Stromal cell of bone marrow (primary cell): ENCODE measurements at places on chromosomes 4 and X.
A peak's percentile ranks its signal among the peaks of the same experiment; 100 is the strongest.

DNA sequence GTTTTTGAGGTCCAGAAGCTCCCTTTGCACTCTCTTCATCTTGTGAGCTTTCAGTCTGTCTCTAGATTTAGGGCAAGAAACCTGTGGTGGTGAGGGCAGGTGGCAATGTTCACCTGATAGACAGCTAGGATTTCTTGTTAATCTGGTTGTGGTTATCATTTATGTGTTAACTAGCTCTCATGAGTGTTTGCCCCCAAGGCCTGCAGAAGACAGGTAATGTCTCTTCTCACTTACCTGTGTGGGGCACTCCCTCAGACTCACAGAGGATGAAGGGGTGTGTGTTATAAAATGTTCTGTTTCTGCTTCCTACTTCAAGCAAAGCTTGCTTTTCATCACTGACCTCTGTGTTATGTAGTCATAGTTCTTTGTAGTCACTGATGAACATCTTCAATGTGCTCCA lies 17.8 kb downstream of the EGF start:
- no peak for DNase-seq

DNA sequence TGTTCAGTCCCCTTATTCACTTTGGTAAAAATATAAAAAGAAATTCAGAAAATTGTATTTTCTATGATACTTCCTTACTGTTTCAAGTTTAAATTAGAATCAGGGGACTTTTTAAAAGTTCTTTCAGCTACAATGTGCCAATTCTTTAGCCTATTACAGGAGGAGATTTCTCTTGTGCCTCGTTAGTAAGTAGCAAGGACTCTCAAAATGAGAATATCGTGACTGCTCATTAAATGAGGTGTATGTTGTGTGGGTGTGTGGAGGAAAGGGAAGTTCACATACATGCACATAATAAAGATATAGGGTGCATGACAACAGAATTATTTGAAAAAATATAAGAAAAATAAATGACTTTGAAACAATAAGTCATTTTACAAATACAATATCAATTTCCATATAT lies 190.5 kb downstream of the DTHD1 start:
- no peak for DNase-seq

DNA sequence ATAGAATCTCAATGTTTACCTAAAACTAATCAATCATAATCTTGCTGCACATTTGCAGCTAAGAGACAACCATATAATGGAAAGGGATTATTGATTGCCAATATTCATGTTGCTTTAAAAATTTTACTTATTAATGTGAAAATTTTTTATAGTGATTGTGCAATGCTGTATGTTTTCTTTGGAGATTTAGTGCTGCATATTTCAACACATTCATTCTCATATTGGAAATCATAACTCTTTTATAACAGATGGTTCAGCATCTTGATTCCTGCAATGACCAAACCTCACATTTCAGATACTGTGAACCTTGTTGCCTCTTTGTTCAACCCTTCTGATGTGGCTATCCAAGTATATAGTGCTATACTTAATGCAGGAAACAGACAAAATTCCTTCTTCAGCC lies 502.6 kb downstream of the C4orf33 start:
- DNase-seq = no peak

DNA sequence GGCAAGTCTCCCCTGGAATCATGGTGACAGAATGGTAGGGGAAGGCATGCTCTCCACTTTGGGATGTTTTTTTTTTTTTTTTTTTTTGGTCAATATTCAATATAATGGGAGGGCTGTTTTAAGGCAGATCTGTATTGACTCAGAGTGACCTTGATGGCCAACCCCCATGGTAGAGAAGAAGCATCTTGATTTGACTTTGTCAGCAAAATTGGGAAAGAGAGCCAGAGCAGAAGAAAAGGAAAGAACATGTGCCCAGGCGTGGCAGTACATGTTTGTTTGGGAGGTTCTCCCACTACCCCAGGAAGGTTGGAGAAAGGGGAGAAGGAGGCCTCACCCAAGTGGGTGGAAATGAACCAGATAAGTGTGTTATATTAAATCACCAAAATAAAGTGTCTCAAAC lies 62.2 kb upstream of the TBC1D9 start:
- no peak for DNase-seq

GRCh38 chr4:7778510-7779431 lies 160.9 kb downstream of the AFAP1 start:
- peak; percentile 22 for DNase-seq
